ENCODE measurements at places on chromosomes 2 and 18.

DNA sequence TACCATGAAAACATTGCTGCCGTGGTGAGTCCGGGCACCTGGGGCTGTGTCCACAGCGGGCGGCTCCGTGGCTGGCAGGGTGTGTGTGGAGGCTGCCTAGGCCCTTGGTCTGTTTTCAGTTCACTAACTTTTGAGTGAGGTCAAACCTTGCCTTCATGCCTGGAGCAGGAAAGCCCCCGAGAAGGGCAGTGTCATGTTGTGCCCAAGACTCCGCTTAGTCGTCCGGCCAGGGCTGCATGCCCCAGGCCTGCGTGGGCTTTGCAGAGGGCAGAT is 24.1 kb downstream of the MAL start:
- DNase-seq = no peak

DNA sequence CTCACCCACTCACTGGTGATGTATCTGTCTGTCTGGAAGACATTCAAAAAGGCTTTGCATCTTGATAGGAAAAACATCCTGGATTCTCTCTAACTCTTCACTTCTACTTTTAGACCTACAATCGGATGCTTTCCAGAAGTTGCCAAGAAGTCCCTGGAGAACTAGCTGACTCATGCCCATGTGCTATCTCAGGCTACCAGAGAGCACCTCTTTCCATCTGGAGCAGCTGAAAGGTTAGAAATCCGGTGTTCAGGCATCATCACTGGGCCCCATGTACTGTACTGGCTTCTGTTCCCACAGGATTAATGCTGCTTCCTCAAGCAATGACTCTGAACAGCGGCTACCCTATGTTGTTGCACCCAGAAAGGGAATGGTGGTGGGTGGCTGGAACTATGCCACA is 259.0 kb downstream of the NBAS start:
- no peak for DNase-seq

- DNase-seq = peak; percentile 52
Observed at GRCh38 chr18:35949903-35950627, 22.4 kb upstream of the RMP24 start.

DNA sequence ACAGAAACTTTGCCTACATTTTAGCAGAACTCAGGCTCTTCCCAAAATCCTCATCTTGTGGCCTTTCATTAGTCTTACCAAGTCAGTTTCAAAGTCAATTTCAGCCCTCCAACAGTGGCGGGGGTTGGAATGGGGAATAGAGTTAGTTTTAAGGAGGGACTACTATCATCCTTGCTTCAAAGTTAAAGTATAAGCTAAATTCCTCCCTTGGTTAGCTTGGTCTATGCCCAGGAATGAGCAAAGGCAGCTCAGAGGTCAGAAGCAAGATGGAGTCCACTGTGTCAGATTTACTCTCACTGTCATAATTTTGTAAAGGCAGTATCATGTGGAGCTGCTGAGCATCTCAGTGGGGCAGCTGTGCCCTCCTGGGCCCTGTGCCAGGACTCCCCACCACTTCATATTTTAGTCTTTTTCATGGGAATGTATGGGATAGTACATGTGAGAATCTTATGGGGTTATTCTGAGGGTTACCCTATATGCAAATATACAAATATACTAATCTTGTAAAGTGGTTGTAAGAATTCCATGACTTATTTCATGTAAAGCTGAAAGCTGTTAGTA is 145.2 kb upstream of the MMADHC start:
- no peak for DNase-seq

DNA sequence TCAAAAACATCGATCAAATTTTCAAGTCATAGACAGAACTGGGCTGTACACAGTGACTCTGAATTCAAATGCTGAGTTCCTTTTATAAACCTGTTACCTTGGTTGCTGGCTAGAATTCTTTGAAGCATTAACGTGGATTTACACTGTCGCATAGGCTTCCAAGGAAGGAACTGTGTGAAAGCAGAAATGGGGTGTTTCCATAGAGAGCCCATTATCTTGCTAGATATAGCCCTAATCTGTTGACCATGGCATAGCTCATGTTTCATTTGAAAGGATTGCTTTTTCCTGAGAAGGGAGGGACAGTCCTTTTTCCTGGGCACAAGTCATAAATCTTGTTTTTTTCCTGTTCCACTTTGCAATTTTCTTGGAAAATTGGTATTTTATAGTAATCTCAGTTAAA is 73.8 kb upstream of the NEUROD1 start:
- no peak for DNase-seq

DNA sequence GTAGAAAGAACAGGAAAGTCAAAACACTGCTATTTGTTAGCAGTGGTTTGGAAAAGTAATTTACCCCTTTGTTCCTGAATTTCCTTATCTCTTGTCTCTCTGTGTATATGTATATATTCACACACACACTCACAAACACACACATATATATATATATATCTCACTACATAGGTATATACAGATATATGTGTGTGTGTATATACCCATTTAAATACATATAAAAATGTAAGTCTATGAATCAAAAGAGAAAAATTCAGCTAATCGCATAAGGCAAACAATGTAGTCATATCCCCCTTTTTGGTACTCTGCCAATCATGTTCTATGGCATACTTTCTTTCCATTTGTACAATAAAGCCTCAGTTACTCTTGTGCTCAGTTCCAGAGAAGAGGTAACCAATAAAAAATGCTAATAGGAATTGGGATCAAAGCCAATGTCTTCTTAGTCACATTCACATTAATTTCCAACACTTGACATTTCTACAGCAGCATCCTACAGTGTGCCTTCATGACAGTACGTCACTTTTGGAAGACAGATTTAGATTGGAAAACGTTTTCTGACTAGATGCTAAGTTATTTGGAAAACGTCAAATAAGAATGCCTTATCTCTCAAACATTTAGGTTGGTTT is 94.6 kb downstream of the MC4R start:
- DNase-seq = no peak

DNA sequence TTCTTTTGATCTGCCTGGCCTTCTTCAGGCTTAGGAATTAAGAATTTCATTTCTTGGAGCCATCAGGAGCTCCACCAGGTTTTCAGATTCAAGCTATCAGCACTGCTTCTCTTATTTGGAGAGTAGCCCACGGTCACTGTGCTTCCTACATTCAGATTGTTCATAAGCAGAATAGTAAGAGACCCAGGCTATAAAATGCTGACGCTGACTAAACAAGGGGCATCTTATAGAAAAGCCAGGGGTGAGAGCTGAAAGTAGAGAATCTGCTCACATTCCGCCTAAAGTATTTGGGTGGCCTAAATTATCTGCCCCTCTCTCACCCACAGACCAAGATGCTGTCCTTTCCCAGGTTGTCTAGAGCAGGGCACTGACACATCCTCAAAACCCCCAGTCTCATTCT is 120.3 kb upstream of the SULT1C3 start:
- DNase-seq = no peak

DNA sequence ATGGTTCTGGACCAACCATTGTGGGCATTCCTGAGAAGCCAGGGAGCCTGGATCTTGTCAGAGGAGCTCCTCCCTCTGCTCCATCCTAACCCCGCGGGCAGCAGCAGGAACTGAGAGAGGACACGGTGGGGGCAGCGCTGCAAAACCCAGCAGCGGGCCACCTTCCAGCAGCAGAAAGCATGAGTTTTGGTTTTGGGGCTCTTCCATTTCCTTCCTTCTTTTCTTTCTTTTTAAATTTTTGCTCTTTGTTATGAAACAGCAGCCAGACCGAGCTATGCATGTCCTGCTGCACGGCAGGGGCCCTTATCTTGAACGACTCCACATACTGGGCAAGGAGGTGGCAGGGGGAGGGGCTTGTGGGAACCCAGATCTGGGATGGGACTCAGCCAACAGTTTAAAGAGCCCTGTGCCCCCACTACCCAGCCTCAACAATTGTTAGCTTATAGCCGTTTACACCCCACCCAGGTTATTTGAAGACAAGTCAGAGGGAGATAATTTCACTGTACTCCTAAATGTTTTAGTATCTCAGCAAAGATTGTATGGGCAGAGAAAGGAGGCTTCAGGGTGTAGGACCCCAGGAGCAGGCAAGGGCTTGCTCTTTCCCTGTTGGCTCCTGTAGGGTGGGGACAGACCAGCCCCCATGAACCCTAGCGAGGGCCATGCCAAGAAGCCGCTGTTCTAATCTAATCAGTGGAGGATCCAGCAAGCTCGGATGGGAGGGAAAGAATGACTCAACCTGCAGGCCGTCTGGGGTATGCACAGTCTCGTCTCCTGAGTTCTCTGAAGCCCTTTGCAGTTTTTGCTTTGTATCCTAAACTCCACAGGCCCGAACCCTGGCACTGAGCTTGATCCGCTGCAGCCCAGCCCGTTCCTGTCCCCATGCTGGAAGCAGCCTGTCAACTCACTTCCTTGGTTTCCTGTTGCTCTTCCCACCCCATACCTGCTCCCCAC is 75.3 kb downstream of the LRRFIP1 start:
- DNase-seq = no peak

Data from stimulated activated CD4-positive, alpha-beta T cell treated with anti-CD3 and anti-CD28 coated beads, Interleukin-12 subunit alpha, Interleukin-12 subunit beta, amount 100 ng/mL, for 48 hours (primary cell).